ENCODE measurements at places on chromosomes 1 and 21.

DNA sequence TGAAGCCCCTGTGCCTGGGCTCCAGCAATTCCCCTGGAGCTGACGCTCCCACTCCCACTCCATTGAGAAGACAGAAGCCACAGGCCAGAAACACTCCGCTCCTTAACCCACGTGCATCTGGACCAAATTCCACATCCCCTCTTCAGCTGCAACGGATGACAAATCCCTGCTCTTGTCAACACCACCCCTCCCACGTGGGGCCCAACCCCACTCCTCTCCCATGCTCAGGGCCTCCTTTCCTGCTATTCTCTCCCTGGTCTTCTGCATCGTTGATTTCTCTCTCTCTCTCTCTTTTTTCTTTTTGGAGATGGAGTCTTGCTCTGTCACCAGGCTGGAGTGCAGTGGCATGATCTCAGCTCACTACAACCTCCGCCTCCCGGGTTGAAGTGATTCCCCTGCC, 18.3 kb downstream of the CA6 start:
- no peak for DNase-seq

DNA sequence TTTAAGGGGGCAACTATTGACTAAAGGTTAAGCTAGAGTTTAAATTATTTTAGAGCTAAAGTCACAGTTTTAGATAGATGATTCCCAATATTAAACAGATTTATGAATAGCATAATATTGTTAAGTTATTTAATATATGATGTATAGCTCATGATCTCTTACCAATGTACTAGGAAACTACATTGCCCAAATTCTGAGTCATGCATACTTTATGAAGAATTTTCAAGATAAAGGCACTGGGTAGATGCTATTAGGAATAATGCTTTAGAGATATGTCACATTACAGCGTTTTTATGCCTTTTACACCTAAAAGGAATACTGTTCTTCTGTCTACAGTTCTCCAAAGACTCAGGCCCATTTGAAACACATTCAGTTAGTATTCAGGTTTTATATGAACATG, 215.1 kb downstream of the NCAM2 start:
- no peak for DNase-seq

- peak; percentile 95 for DNase-seq
These were observed at the start of gene EVI5 for GRCh38 chr1:92784639-92785500. TSS of gene EVI5 (minus strand) at chr1:92785108. CDS start at chr1:92736546, 48,562 bp downstream.

- DNase-seq, result no peak
These were observed 71.6 kb upstream of the RUNX1 start for GRCh38 chr21:35120631-35121180.

GRCh38 chr1:1620433-1621139, 5.3 kb downstream of the MIB2 start:
- no peak for DNase-seq

DNA sequence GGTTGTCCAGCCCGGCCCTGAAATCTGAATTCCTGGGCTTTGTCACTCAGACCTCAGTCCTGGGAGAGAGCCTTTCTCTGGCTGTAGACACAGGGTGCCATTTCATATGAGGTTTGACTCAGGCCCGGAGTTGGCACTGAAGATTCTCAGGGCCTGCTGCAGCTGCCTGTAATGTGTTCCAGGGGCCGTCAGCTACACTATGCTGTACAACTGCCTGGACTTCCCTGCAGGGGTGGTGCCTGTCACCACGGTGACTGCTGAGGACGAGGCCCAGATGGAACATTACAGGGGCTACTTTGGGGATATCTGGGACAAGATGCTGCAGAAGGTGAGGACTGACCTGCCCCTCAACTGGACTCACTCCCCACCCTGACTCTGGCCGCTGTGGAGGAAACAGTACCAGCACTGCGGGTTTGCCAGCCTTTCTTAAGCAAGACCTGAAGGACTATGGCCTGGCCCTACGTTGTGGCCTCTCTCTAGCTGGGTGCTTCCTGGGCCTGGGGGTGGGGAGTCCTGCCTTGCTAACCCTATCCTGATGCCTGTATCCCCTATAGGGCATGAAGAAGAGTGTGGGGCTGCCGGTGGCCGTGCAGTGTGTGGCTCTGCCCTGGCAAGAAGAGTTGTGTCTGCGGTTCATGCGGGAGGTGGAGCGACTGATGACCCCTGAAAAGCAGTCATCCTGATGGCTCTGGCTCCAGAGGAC, 18.9 kb downstream of the FAAH start:
- DNase-seq, result no peak

- DNase-seq, result no peak
These were observed 454.0 kb downstream of the PLPP3 start for GRCh38 chr1:56125316-56125715.

DNA sequence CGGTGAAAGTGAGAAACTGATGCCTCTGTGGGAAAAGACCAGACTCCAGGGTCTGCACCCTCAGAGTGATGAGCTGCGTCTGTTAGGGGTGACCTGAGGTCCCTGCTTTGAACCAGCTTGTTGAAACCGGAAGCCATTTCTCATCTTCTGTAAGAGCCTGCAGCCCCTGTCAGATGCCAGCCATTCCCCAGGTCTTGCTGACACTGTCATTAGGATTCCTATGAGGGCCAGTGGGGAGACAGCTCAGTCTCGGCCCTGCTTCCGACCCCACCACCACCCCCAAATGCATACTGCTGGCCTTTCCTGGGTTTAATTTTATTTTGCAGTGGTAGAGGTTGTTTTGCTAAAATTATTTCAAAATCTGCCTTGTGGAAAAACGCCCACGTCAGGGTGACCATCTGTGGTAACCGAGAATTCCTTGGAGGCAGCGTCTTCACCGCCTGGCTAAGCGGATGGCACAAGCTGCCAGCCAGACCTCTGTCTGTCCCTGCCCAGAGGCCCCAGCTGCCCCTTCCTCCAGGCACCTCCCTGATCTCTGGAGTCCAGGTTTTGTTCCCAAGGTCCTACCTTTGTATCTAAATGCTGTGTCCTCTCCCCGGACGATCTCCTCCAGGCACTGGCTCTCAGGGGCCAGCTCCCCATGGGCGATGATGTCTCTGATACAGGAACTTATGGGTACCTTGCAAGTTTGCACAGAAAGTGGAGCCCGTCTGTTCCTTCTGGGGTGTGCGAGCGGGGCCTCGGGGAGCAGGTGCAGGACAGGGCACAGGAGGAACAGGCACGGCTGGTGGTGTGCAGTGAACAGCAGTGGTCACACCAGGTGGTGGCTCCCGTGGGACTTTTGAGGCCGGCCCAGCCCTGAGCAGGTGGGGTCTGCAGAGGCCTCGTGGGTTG, 49.9 kb downstream of the PRKCZ start:
- peak; percentile 14 for DNase-seq

GRCh38 chr1:65151641-65152040, 3.6 kb downstream of the AK4 start:
- no peak for DNase-seq

DNA sequence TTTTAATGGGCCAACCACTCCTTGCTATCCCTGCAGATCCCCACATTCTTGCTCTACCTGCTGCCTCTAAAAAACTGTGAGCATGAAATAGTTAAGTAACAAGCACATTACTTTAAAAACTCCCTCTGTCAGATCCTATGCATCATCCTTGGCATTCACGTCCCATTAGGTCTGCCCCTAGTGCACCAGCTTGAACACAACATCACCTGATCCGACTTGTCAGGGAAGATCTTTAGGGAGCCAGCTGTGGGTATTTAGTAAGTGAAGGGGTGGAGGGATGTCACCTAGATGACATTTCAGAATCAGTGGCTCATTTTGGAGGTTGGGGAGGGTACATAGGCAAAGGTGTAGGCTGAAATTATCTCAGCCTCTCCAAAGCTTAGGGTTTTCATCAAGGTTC, 33.5 kb downstream of the RXRG start:
- no peak for DNase-seq

DNA sequence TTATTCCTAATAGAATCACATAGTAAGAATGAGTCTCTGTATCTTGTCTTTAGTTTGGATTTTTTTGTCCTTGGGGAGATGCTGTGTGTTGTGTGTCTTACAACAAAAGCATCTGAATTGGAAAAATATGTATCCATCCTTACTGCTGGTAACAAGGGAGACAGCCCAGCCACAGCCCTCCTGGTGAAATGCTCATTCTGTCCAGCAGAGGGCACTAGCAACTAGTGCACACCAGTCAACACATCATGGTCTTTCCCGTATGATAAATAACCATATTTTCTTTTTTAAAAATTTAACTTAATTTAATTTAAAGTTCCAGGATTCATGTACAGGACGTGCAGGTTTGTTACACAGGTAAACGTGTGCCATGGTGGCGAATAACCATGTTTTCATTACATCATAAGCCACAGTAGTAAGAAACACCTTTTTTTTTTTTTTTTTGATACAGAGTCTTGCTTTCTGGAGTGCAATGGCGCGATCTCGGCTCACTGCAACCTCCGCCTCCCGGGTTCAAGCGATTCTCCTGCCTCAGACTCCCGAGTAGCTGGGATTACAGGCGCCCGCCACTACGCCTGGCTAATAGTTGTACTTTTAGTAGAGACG, 245.1 kb downstream of the PTBP2 start:
- peak; percentile 69 for DNase-seq

- no peak for DNase-seq
These were observed 35.7 kb upstream of the DUSP10 start for GRCh38 chr1:221777431-221778072.

GRCh38 chr1:145961425-145962156, 2.8 kb downstream of the ANKRD34A start:
- no peak for DNase-seq

- no peak for DNase-seq
These were observed 14.2 kb downstream of the CLIC4 start for GRCh38 chr1:24759492-24759891.

- DNase-seq, result no peak
These were observed 8.0 kb downstream of the NR5A2 start for GRCh38 chr1:200035397-200035955.

DNA sequence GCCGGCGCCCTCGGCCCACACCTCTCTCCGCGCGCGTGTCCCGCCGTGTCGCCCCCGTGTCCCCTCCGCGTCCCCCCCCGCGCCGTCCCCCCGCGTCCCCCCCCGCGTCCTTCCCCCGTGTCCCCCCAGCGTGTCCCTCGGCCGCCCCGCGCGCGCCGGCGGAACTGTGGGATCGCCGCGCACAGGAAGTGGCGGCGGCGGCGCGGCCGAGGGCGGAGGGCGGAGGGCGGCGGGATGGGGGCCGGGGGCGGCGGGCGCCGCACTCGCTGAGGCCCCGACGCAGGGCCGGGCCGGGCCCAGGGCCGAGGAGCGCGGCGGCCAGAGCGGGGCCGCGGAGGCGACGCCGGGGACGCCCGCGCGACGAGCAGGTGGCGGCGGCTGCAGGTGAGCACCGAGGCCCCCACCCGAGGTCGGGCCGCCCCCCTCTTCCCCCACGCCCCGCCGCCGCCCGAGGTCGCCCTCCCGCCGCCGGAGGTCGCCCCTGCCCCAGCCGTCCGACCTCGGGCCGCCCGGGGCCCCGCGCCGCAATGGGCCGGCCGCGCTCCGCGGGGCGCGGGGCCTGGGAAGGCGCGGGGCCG, at the start of gene AGPAT3:
Gene AGPAT3, plus strand, starts transcription at position 262 of the 578 bp plus-strand sequence. CDS start 94,459 bp downstream, outside the sequence.
- DNase-seq, result no peak

GRCh38 chr21:28991861-28992525, 684 bp downstream of the LTN1 start:
- DNase-seq, result no peak

- no peak for DNase-seq
These were observed 160.9 kb upstream of the CSF3R start for GRCh38 chr1:36643371-36644270.

GRCh38 chr1:227234998-227235405, 83.3 kb downstream of the CDC42BPA start:
- DNase-seq, result peak; percentile 14

GRCh38 chr1:104132382-104132973, 382.8 kb downstream of the AMY1C start:
- peak; percentile 21 for DNase-seq

GRCh38 chr1:245258271-245258920, 103.6 kb downstream of the KIF26B start:
- peak; percentile 90 for DNase-seq

GRCh38 chr1:116692879-116693278, 25.3 kb upstream of the IGSF3 start:
- no peak for DNase-seq

DNA sequence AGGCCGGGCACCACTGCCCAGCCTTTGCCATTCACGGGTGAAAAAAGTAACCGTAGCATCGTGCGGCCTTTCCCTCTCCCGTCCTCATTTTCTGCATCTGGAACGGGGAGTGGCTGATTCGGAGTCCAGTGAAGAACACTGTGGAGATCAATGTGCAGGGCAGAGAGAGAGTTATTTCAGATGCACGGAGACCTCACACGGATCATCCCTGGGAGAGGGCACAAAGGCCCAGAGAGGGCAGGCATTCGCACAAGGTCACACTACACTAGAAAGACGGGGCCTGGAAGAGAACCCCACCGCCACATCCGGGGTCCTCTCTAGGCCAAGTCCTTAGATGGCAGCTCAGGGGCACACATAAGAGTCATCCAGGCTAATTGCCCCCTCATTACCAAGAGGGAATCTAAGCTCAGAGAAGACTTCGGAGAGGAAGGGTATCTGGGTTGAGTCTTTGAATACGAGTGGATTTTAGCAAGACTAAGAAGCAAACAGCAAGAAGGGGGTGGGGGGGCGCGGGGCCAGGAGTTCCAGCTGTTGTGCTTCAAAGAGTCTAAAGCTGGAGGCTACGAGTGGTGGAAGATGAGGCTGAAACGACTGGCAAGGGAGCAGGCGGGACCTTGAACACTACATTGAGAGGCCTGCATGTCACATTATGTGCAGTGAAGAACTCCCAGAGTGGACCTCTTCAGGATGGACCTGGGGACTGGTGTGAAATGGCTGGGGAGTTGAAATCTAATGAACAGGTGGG, 857 bp downstream of the GPX7 start:
- DNase-seq, result no peak

- no peak for DNase-seq
These were observed 9.6 kb downstream of the OSCP1 start for GRCh38 chr1:36440646-36441045.

DNA sequence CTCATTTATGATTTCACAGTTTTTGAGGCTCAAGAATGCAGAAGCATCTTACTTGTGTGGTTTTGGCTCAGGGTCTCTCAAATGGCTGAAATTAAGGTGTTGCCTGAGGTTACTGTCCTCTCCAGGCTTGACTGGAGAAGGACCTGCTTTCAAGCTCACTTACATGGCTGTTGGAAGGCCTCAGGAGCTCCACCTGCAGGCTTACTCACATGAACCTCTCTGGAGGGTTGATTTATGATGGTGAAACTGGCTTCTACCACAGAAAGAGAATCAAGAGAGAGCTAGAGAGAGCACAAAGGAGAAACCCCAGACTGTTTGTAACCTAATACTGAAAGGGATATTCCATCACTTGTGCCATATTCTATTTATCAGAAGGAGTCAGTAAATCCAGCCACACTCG, 6.2 kb upstream of the KCNK2 start:
- DNase-seq, result peak; percentile 27

GRCh38 chr1:15526490-15527339, at the start of gene DNAJC16:
TSS of gene DNAJC16 (plus strand) at chr1:15526848. CDS start at chr1:15529106, 2,258 bp downstream.
- peak; percentile 100 for DNase-seq

GRCh38 chr1:216929870-216930582, 206.8 kb upstream of the ESRRG start:
- peak; percentile 88 for DNase-seq

- DNase-seq, result peak; percentile 91
These were observed 75.9 kb upstream of the VCAM1 start for GRCh38 chr1:100643471-100644196.

GRCh38 chr1:110067893-110068645, 2.4 kb downstream of the ALX3 start:
- DNase-seq, result no peak

- no peak for DNase-seq
These were observed 22.0 kb downstream of the LDLRAD2 start for GRCh38 chr1:21834094-21834493.

GRCh38 chr1:43134068-43134467, 38.0 kb downstream of the EBNA1BP2 start:
- DNase-seq, result no peak
